ENCODE measurements at places on chromosomes 7 and 10.

GRCh38 chr10:74900297-74900696 lies 73.9 kb downstream of the KAT6B start:
- no peak for DNase-seq

- DNase-seq: no peak
These were observed 103.6 kb upstream of the PDSS1 start for GRCh38 chr10:26593896-26594295.

- DNase-seq: no peak
These were observed 75.2 kb upstream of the DNAJB12 start for GRCh38 chr10:72429931-72430330.

GRCh38 chr10:66981361-66982052 lies 55.7 kb downstream of the LRRTM3 start:
- no peak for DNase-seq

- DNase-seq: no peak
These were observed 37.0 kb upstream of the TMEM72 start for GRCh38 chr10:44874166-44874565.

- DNase-seq: no peak
These were observed 238.4 kb upstream of the ZMIZ1 start for GRCh38 chr10:78830062-78830975.

DNA sequence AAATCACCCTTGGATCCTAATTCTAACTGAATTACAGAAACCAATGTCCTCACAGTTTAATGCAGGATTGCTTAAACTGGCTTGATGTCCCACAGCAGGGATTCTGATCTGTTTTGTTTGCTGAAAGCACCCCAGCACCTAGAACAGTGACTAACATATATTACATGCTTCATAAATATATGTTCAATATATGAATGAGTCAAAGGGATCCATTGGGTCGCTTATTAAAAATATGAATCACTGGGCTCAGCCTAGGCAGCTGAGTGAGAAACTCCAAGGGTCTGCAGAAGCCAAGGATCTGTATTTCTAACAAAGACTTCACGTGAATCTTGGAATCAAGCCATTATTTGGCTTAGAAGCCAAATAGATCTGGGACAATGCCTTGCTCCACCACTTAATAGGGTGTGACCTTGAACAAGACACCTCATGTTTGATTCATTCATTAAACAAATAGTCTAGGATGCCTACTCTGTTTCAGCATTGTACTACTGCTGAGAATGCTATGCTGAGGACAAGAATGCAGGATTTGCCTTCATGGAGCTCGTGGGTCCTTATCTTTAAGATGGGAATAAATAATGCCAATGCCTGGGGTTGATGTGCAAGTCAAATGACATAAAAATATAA lies 103.4 kb upstream of the DLX6 start:
- DNase-seq: no peak

DNA sequence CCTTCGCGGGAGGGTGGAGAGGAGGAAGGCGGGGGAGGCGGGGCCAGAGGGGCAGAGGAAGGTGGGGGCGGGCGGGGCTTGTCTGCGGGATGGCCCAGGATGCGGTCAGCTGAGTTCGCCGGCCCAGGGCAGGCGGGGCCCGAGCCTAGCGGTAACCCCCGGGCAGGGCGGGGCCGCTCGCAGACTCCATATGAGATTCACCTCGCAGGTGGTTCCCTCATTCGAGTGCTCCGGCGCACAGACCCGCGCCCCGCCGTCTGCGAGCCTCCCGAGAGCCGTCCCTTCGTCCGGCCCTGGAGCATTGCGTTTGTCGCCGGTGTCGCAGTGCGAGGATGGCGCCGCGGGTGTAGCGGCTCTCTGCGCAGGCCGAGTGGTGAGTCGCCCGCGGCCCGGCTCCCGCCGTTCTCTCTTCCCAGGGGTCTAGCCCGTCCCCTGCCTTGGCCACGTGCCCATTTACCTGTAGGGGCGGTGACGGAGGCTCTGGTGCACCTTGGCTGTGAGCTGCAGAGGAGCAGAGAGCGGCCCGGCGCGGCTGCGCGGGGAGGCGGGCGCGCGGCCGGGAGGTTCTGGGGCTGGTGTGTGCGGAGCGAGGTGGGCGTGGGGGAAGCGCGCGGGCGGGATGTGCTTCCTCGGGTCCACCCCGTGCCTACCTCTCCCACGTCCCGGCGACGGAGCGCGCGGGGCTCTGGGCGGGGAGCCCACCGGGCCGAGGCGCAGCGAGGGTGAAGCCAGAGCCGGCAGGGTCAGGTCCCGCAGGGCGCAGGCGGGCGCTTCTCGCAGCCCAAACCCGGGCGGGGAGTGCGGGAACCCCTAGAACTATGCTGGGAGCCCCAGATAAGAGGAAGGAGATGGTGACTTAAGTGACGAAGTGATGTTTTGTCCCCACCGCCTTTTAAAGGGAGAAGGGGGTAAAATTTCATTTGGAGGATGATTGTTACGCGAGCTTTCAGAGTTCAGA lies at the start of gene UPP1:
TSS of gene UPP1 (plus strand) at position 220 of the 958 bp plus-strand sequence. CDS start 5,519 bp downstream, outside the sequence.
- DNase-seq: peak; percentile 97

GRCh38 chr7:129940329-129940728 lies 12.4 kb downstream of the UBE2H start:
- no peak for DNase-seq

DNA sequence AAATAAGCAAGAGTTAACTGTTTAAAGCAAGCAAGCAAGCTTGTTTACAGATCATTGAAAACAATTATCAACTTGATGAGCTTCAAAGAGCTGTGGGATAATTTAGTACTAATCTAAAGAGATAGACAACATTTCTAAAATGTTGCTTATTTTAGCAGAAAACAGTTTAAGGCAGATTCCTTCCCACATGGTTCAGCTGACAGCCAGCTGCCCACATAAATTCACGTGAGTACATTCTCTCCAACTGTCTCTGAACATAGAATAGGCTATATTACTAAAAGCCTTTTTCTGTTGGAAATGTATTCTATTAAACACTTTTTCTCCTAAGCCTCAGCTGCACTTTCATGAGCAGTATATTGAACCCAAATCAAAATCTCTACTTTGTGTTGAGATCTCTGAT lies 174.1 kb downstream of the LRRN3 start:
- DNase-seq: no peak

GRCh38 chr7:16078076-16078952 lies 343.0 kb downstream of the CRPPA start:
- peak; percentile 90 for DNase-seq

DNA sequence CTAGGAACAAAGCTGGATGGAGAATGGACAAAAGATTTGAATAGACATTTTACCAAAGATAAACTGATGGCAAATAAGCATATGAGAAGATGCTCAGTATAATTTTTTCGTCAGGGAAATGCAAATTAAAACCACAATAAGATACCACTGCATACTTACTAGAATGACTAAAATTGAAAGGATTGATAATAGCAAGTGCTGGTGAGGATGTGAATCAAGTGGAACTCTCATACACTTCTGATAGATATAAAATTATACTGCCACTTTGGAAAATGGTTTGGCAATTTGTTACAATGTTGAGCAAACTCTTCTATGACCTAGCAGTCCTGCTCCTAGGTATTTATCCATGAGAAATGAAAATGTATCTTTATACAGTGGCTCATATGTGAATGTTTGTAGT lies 83.3 kb downstream of the EXOC6 start:
- no peak for DNase-seq

DNA sequence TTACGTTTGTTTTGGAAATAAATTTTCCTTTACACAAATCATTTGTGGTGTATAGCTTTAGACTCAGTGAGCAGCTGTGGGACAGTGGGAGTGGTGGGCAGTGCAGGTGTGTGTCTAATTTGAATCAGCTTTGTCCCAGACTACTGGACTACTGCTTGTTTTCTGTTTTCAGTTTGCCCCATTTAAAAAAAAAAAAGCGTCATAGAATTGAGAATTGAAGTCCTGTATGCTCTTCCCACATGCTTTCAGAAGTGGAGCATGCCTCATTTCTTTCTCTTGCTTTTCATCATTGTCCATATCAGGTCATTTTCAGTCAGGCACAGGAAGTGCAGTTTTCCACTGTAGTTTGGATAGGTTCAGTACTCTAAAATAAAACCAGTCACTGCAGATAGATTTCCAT lies 66.1 kb downstream of the SHH start:
- no peak for DNase-seq

DNA sequence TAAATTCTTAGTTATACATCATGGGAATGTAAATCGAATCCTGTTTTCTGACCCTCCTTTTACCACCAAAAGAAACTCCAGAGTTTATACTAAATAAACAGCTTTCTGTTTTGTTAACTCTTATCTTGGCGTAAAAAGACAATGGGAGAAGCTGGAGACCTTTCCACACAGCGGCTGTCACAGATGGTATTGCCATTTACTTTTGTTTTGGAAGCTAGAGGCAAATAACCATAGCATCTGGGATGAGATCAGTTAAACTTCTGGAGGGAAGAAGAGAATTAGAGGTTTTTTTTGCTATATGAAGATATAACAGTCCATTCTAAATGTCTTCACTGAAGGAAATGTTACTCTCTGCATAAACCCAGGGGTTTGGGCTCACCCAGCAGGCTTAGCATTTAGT lies 258.9 kb downstream of the REEP3 start:
- no peak for DNase-seq

DNA sequence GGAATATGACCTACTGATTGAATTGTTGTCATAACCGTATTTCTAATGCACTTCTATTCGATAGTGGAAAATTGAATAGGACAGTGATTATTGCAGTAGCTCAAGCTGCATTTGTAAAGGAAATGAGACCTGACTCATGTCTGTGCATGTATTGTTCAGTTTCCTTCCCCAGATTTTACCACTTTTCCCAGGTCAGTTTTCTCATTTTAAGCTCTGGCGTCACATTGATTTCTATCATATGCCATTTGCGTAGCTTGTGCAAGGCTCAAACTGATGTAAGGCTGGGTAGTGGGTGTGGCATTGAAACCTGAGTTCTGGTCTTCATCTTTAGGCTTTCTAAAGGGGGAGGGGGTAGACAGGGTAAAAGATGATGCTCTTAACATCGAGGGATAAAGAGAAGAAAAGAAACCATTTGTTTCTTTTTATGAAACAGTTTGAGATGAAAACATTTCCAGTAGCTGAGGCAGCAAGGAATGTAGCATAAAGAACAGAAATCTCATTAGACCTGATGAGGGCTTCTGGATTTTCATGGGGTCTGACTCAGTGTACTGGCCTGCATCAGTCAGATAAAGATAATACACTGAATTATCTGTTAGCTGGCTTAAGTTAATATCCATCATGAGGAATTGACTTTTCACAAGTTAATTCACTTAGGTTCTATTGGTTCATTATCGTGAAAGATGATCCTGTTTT lies 182.3 kb upstream of the CDCA7L start:
- no peak for DNase-seq

DNA sequence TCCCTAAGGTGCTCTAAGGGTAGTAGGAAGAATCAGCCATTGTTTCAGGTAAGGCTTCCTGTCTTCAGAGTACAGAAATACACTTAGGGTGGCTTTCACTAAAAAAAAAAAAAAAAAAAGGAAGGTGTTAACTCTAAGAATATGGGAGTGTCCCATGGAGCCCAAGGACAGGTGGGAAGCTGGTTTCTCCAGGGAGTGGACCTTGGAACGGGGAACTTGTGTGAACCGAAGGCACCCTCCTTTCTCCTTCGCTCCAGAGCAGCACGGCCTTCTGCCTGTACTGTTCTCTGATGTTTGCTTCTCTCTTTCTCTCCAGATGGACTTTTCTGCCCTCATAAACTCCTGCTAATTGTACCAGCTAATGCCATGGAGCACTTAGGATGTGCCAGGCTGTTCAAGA lies 6.2 kb downstream of the OPALIN start:
- no peak for DNase-seq

- no peak for DNase-seq
These were observed 92.9 kb downstream of the SVOPL start for GRCh38 chr7:138608275-138608674.

- DNase-seq: no peak
These were observed 326.0 kb downstream of the RPS24 start for GRCh38 chr10:78359640-78360091.

DNA sequence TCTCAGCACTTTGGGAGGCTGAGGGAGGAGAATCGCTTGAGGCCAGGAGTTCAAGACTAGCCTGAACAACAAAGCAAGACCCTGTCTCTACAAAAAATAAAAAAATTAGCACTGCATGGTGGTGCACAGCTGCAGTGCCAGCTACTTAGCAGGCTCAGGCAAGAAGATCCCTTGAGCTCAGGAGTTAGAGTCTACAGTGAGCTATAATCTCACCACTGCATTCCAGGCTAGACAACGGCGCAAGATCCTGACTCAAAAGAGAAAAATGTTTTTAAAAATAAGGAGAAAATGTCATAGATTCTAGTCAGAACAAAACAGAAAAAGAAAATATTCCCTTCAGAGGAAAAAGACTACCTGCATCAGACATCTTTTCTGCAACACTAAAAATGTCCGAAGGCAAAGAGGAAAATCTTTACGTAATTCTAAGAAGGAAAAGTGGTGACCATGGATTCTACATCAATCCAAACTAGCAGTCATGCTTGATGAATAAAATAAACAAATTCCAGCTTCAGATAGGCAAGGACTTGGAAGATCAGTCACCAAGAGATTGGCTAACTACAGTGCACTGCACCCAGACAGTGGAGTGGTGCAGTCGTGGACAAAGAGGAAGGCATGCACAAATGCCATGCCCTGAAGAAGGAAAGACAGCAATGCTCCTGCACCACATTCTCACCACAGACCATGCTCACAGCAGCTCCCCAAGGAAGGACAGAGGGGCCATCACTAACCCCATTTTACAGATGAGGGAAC lies 54.3 kb downstream of the ERCC6 start:
- DNase-seq: no peak

DNA sequence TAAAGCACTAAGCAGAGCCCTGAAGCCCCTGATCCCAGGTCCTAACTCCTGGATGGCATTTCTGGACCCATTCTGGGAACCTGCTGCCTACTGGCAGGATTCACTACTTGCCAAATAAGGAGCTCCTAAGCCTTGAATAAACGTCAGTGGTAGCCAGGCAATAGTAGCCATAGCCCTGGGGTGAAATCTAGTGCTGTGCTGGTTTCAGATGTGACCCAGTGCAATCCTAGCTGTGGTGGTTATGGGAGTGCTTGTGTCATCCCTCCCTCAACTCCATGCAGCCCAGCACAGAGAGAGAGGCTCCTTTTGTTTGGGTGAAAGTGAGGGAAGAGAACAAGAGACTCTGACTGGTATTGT lies 43.7 kb downstream of the PCLO start:
- DNase-seq: no peak

DNA sequence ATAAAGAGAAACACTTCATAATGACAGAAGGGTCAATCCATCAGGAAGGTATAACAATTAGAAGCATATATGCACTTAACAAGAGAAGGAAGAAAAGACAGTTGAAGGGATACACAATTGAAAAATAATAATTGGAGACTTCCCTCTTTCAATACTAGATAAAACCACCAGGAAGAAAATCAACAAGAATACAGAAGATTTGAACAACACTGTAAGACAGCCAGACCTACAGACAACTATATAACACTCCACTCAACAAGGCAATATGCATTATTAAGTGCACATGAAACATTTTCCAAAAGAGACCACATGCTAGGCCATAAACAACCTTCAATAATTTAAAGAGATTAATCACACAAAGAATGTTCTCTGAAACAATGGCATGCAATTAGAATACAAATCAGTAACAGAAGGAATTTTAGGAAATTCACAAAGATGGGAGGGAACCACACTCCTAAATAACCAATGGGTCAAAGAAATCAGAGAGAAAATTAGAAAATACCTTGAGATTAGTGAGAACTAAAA lies 35.1 kb downstream of the ZNF438 start:
- no peak for DNase-seq

Data from HT-29 (cell line).